ENCODE measurements at places on chromosomes 13 and 19.
A peak's percentile ranks its signal among the peaks of the same experiment; 100 is the strongest.

GRCh38 chr13:20664351-20664750 is 39.1 kb upstream of the IL17D start:
- DNase-seq = no peak

GRCh38 chr13:40639221-40639681 is 27.2 kb downstream of the FOXO1 start:
- DNase-seq = peak; percentile 16

GRCh38 chr13:37595162-37595561 is 3.4 kb downstream of the POSTN start:
- DNase-seq = no peak

DNA sequence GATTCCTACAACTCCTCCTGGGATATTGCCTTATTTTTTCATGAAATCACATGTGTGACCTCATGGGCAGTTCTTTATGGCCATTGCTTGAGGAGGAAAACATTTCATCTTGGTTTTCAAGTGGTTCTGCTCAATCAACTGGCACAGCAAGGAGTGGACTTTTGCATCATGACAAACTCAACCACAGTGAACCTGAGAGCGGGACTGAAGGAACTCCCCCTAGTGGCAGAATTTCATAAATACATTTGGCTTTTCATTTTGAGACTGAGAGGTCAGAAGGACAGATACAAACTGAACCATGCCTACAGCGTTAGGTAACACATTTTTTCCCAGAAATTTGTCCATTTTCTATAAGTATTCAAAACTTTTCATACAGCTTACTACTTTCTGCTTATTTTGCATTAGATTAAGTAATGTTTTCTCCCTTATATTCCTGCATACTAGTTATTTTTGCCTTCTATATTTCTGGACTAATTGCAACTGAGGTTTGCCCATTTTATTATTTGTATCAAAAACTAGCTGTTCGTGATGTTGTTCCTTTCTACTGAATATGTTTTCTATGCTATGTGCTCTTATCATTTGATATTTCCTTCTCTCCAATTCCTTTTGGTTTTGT is 13.4 kb upstream of the SIGLEC12 start:
- DNase-seq = peak; percentile 68

- DNase-seq = no peak
Measured at GRCh38 chr19:13885826-13886365, 9.0 kb downstream of the NANOS3 start.

- no peak for DNase-seq
Measured at GRCh38 chr13:57675526-57675925, 44.0 kb downstream of the PCDH17 start.

DNA sequence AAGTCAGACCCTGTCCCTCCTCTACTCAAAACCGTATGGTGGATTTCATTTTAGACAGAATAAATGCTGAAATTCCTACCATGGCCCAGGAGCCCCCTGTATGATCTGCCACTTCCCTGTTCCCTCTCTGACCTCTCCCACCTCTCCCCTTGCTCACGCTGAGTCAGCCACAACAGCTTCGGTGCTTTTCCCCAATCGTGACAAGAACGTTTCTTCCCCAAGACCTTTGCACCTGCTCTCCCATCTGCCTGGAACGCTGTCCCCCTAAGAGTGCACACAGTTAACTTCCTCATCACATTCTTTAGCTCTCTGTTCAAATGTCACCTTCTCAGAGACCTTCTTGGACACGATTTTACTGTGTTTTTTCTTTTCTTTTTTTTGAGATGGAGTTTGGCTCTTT is 2.3 kb downstream of the VRK3 start:
- DNase-seq = no peak

DNA sequence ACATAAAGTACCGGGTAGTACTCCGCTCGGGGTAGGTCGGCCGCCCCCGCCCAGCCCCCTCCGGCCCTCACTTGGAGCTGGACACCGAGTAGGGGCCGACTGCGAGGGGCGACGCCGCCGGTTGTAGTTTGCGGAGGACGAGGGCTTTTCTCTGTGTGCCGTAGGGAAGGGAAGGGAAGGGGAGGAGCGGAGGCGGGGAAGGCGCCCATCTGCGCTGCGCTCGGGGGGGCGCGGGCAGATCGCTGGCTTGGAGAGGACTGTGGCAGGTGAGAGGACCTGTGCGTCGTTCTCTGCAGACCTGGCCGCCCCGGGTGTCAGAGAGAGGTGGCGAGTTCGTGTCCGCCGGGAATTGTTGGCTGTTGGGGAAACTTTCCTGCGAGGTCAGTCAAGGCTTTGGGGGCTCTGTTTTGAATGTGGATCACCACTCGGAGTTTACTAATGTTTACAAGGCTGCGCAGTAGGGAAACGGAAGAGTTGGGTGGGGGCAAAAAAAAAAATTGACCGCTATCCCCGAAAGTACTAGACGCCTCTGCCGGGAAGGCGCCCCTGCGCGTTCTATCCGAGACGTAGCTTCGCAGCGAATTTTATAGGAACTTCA is 1.4 kb downstream of the ING1 start:
- DNase-seq = peak; percentile 60
